ENCODE measurements at places on chromosomes 1 and 21.

DNA sequence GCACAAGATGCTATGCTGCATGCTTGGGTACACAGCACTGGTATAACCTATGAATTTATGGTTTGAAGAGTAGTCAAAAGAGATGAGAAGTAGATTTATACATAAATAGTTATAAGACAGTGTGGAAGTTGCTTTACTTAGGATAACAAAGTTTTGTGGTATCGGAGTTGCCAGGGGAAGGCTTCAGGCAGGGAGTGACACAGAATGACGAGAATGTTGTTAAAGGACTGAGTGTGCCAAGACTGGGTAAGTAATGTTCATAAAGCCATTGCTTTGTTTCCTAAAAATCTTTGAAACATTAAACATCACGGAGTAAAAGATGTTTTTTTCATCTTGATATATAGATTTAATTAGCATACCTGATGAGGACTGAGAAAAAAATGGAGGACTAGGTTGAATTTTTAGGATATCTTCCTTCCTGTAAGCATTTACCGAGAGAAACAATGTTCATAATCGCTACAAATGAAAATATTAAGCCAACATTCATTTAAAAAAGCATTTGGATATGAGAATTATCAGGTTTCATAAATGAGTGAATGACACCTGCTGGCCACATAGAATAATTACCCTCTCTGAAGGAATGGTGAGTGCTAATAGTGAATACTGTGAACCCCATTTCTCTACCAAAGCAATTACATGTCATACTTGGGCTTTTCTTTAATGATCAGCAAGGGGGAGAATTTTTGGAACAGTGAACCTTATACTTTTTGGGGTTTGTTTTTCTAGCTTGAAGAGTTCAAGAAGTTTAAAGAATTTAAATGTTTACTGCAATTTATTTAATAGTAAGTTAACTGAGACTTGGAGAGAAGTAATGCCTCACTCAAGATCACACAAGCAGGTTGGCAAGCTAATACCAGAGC, 28.4 kb downstream of the EXTL2 start:
- DNase-seq = peak; percentile 5

- DNase-seq = no peak
Observed at GRCh38 chr1:231606712-231607111, 19.9 kb upstream of the DISC1 start.

- DNase-seq = peak; percentile 12
Observed at GRCh38 chr1:226268421-226269124, 40.4 kb downstream of the LIN9 start.

GRCh38 chr1:180922631-180923015, 9.9 kb downstream of the KIAA1614 start:
- DNase-seq = no peak

DNA sequence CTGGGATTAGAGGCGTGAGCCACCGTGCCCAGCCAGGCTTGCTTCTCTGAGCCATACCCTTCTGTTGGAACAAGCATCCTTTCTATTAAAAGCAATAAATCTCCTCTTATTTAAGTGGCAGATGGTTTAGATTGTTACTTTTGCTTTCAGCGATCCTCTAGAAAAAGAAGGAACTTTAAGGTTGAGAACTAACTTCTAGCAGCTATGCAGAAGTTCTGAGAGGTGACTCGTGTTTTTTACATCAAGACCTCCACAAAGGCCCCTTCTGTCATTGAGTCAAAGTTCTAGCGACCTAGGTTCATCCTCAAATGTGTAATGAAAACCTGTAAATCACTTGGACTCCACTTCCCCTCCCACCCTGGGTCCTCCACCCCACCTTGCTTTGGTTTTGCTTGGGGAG, 30.8 kb downstream of the PLEKHO1 start:
- DNase-seq = no peak

DNA sequence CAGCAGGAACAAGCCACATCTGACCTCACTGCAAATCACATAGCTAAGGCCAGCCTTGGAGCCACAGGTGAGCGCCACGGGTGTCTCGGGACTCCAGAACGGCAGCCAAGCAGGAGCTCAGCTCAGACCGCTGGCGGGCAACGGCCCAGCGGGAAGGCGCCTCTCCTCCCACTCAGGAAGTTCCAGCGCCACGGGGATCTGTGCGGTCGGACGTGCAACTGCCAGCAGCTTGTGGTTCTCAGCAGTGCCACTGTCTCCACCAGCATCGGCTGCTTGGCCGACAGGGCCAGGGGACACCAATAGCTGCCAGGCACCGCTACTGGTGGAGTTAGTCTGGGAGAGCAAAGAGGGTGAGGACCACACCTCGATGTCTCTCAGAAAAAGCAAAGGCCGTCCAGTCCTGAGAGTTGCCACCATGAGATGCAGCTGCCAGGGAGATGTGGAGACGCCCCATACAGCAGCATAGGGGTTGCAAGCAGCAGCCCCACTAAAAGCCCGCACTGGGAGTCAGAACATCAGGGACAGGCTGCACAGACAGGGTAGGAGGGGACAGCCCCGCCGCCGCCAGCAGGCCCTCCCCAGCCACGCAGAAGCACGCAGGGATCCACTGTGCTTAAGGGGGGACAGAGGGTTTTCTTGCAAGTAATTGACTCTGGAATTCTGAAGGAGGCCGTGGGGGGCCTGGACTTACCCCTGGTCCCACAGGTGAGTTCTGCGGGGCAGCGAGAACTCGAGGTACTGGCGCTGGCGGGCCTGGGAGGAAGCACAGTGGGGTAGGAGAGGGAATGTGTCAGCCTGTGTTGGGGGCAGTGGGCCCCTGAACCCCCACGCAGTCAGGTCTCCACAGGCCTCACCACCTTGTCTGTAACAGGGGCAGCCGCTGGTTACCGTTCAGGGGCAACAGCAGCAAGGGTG, 83.5 kb downstream of the NPHP4 start:
- DNase-seq = no peak

GRCh38 chr1:48674641-48675040, 102.0 kb downstream of the BEND5 start:
- no peak for DNase-seq

- DNase-seq = no peak
Observed at GRCh38 chr1:84402060-84402459, 3.8 kb downstream of the DNASE2B start.

DNA sequence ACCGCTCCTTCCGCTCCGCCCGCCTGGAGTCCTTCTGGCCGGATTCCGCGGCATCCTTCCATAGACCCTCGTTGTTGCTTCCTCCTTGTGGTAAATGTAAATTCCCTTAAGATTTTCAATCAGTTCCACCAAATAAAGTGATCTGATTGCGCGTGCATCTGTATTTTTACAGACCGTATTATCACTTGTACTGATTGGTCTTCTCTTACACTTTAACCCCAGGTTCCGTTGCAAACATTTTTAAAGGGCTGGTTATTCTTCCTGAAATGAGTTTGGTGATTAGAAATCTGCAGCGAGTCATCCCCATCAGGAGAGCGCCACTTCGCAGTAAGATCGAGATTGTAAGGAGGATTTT, 483 bp downstream of the YBEY start:
- no peak for DNase-seq

DNA sequence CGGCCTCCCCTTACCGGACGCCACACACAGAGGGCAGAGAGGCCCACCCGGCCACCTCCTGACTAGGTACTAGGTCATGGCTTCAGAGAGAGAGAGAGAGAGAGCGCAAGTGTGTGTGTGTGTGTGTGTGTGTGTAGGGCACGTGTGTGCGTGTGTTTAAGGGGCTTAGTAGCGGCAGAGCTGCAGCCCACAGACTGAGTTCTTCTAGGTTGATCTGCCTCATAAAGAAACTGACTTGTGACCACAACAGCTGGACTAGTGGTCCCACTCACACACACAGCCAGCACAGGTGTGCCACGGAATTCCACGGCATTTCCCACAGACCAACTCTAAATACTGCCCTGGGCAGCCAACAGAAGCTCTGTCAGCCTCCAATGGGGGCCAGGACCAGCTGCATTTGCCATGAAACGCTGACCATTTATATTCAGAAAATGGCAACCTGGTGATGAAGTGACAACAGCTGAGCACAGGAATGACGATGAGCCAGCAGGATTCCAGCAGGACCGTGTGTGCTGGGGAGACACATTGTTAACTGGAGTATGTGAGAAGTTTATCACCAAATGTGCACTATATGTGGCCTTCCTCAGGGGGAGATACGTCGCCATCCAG, 38.8 kb upstream of the GPR153 start:
- no peak for DNase-seq

GRCh38 chr1:31435471-31436409, 22.7 kb downstream of the SERINC2 start:
- no peak for DNase-seq

GRCh38 chr1:89670163-89670562, 37.2 kb downstream of the LRRC8C start:
- no peak for DNase-seq

DNA sequence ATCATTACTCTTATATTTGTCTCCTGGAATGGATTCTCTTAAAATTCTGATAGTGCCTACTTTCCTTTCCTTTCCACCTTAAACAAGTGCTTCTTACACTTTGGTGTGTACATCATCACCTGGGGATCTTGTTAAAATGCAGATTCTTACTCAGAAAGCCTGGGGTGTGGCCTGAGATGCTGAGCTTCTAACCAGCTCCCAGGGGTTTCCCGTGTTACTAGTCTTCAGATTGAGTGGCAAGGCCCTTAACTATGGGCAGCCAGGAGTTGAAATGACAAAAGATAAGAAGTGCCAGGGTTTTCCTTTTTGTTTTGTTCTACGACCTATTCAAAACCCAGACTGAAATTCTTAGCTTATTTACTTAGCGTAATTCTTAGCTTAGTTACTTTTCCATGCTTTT, 159.2 kb downstream of the HFM1 start:
- no peak for DNase-seq

DNA sequence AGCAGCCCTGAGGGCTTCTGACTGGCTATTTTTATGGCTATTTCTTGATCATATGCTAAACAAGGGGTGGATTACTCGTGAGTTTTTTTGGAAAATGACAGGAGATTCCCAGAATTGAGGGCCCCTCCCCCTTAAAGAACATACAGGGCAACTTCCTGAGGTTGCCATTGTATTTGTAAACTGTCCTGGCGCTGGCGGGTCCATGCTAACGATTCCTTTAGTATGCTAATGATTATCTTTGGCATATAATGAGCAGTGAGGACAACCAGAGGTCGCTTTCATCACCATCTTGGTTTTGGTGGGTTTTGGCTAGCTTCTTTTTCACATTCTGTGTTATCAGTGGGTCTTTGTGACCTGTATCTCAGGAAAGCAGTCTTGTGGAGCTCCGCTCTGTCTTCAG, 24.1 kb downstream of the FMN2 start:
- no peak for DNase-seq

DNA sequence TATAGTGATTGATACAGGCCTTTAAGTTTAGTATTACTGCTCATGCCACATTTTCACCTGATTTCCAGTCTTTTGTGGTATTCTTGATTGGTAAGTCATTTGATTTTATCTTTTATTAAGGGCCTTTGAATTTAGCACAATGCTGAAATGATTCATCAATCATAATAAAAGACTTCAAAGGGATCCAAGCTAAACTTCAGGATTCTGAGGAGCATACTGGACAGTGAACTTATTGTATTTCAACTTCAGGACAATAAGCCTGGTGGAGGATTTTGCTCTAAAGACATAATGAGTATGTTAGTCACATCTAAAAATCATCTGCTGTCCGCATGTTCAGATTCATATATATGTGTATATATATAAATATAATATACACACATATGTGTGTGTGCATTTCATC, 233.3 kb downstream of the SETD4 start:
- DNase-seq = no peak

GRCh38 chr1:172724765-172725613, 66.1 kb downstream of the FASLG start:
- no peak for DNase-seq

DNA sequence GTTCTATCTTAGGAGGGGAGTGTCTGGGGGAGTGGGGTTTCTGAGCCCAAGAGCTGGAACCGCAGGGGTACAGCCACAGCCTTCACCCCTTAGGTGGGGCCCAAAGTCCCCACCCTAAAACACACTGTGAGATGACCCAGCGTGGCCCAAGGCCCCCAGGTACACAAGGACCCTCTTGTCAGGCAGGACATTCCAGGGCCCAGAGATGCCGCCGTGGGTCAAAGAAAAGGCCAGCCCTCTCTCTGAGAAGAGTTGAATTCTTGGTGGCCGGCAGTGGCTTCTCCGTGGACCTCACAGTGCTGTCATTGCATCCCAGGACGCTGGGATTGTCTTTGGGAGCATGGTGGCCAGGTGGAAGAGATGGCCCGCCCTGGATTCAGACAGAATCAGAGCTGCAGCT, 176.3 kb upstream of the C1orf174 start:
- no peak for DNase-seq

GRCh38 chr21:16133248-16133647, 403.5 kb downstream of the USP25 start:
- DNase-seq = no peak

- no peak for DNase-seq
Observed at GRCh38 chr1:205424901-205425600, 3.2 kb upstream of the LEMD1 start.
